ENCODE measurements at places on chromosomes 1 and 21.

- no peak for DNase-seq
Measured at GRCh38 chr1:39896909-39897685, 4.6 kb downstream of the MYCL start.

- DNase-seq, result peak; percentile 62
Measured at GRCh38 chr1:26359981-26360806, 6.3 kb upstream of the CRYBG2 start.

- no peak for DNase-seq
Measured at GRCh38 chr1:181091309-181092040, 3.0 kb downstream of the IER5 start.

DNA sequence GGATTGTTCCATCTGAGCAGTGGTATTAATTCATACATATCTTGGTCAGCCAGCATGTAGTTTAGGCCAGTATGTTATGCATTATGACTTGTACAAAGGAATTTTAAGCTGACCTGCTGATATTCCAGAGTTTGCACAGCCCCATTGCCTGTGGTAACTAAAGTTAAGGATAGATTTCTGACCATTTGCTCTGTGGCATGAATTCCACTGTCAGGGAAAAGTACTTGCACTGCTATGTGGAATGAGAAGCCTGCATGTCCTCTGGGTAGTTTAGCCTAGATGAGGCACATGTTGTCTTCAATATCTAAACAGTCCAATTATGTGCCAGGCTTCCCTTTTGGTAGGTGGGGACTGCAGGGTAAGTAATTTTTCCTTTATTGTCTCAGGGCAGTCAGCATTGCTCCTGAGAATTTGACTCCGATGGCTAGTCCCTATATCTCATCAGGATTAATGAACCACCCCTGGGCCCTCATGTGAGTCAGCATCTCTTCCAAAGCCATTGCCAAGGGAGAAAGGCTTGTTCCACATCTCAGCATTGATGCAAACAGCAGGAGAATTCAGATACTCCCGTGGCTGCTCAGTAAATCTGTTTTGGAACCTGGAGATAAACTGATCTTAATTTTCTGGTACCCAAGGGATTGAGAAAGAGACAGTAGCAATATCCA lies 30.2 kb downstream of the NEK7 start:
- DNase-seq, result no peak

- DNase-seq, result no peak
Measured at GRCh38 chr1:218829097-218829496, 344.6 kb upstream of the LYPLAL1 start.

- no peak for DNase-seq
Measured at GRCh38 chr1:56824271-56824670, 5.1 kb upstream of the FYB2 start.

DNA sequence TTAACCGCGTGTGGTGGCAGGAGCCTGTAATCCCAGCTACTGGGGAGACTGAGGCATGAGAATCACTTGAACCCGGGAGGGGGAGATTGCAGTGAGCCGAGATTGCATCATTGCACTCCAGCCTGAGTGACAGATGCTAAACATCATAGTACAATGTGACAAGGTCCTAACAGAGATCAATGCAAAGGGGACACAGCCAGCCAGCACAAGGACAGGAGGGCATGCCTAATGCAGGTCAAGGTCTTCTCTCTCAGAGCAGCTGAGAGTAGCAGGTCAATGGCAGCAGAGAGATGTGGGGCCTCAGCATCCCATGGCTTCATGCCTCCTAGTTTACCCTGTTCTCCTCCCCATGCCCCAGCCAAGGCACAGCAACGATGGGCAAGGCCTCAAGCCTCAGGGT lies 3.0 kb upstream of the SMIM11 start:
- no peak for DNase-seq
